ENCODE measurements at places on chromosomes 13 and 19.

GRCh38 chr19:46392837-46393236 is 20.5 kb downstream of the CCDC8 start:
- DNase-seq, result no peak

DNA sequence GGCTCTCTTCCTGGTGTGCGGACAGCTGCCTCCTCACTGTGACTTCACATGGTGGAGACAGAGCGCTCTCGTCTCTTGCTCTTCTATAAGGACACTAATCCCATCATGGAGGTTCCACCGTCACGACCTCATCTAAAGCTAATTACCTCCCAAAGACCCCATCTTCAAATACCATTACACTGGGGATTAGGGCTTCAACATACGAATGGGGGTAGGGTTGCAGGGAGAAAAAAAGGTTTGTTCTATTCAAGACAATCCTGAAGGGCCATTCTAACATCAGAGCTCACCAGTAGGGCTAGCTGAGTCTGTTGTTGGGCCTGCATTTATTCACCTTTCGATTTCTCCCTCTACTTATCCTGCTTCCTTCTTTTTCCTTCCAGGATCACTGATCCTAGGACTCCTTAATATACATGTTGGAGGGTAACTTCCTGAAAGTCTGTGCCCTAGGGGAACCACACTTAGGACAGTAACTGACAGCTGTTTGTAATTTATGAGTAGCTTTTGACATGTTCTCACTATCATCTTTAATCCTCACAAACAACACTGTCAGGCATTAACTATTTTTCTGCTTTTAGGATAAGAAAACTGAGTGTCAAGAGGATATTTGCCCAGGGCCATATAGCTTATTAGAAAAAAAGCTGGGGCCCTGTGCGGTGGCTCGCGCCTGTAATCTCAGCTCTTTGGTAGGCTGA is 18.8 kb upstream of the GTF2F2 start:
- DNase-seq, result no peak

GRCh38 chr19:48120505-48120904 is 9.9 kb upstream of the PLA2G4C start:
- DNase-seq, result no peak

- DNase-seq, result no peak
These were observed 225.1 kb downstream of the EFNB2 start for GRCh38 chr13:106310291-106310865.

GRCh38 chr13:94261163-94261562 is 218.3 kb downstream of the DCT start:
- no peak for DNase-seq

GRCh38 chr13:113161433-113161832 is 3.0 kb downstream of the PROZ start:
- no peak for DNase-seq

DNA sequence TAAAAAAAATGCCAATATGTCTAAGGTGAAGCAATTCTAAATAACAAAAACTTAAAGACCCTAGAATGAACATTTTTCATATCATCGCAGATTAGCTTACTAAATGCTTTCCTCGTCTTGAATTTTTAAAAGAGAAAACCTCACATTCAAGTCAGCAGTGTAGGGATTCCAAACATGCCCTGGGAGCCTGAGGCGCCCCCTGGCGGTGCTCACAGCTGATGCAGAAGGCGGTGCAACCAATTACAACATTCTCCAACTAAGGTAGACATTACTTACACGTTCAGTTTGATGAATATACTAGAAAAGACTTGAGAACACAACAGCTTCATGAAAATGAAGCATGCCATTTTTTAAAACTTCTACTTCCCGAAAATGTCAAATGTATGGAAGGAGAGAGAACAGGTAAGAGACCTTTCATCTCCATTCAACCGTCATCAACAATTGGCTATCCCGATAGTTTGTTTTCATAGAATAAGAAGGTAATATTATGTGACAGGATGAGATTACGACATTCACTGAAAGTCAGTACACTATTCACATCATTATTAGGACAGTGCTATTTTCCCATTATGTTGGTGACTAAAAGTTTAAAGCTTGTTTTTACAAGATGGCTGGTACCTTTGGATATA is 304.4 kb downstream of the DCLK1 start:
- no peak for DNase-seq

DNA sequence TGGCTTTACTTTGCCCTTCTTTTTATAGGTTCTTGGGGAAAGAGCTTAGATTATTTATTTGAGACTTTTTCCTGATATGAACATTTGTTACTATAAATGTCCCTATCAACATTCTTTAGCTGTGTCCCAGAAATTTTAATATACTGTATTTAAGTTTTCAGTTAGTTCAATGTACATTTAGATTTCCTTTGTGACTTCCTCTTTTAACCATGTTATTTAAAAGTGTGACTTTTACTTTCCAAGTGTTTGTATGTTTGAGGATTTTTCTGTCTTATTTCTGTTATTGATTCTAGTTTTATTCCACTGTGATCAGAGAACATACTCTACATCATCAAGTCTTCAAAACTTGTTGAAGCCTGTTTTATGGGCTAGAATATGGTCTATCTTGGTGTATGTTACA is 72.7 kb upstream of the SPRY2 start:
- DNase-seq, result no peak

DNA sequence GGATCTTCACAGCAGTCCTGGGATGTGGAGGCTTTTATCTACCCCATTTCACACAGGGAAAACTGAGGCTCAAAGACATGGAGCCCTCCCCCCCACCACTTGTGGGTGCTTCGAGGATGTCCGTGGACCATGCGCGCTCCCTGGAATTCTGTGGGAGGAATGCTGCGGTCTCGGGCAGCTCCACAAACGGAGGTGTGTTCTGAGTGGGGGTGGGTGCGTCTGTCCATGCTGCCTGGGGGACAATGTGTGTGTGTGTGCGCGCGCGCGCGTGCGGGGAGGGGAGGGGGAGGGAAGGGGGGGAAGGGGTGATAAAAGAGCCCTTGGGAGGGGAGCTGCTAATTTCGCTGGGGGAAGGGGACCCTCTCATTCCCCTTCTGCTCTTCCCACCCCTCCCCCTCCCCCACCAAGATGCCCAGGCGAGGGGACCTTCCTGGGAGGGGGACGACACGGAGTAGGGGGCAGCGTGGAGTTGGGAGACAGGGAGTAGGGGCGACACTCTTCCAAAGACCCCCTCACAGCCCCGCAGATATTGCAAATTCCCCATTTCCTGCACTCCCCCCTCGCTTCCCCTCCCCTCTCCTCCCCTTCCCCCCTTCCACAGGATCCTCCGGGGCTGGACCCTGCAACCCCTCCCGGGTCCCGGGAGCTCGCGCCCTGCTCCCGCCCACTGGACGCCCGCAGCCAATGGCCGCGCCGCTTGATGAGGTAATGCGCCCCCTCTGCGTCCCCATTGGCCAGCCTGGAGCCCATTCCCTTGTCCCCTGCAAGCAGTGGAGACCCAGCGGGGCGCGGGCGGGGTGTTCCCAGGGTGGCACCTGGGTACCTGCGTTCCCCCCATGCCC is 18.9 kb upstream of the ZNRF4 start:
- no peak for DNase-seq

DNA sequence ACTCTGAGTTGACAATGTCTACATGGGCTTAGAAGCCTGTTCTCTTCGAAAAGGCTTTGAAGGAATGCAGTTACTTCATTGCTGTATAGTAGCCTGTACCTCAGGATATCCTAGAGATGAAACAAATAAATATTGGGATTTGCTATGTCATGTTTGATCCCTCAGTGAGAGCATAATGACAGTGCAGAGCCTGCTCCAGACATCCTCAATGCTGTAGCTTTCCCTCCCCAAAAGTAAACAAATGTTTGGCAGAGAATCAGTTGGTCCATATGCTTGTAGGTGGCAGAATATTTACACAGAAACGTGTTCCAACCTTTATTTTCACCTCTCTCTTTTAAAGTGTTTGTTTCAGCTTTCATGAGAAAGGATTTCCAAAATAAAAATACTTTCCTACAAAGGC is 515.3 kb upstream of the SGCG start:
- no peak for DNase-seq

DNA sequence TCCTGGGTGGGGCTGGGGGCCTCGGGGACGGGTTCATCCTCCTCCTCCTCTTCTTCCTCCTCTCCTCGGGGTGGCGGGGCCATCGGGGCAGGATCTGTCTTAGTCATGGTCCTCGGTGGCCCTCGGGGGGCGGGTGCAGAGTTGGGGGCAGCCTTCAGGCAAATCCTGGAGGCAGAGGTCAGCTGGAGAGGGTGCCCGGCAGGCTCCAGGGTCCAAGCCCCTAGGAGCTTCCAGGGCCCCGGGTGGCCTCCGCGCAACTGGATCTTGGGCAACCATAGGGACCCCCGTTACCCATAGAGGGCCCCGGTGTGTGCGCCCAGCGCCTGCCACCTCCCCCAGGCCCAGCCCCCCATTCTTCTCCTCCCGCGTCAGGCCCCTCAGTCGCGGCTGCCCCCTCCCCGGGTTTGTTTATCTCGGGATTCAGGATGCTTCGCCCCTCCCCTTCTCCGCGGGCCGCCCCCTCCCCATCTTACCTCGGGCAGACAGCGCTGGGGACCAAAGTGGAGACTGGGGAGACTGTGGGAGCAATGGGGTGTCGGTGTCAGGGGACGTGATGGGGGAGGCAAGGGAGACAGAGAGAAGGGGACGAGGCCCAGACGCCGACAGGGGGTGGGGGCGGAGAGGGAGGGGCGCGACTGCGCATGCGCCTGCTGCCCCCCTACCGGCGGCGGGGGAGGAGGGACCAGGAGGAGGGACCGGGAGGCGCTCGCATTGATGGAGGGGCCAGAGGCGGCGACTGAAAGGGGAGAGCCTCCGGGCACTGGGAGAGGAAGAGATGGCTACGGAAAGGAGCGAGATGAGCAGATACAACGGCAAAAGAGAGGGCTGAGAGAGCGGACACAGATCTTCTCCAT is at the start of gene CLIP3:
CLIP3 (minus strand) TSS at position 623 of the 854 bp plus-strand sequence; CDS start at position 107, 516 bp downstream.
- DNase-seq, result peak; percentile 38

GRCh38 chr13:44854313-44855060 is 134.8 kb downstream of the NUFIP1 start:
- no peak for DNase-seq

Measured in activated T-cell treated with anti-CD3 and anti-CD28 coated beads for 1 hour (primary cell).